Heart right ventricle (tissue), 16 donors: ENCODE measurements at places on chromosomes 16 and 17.

DNA sequence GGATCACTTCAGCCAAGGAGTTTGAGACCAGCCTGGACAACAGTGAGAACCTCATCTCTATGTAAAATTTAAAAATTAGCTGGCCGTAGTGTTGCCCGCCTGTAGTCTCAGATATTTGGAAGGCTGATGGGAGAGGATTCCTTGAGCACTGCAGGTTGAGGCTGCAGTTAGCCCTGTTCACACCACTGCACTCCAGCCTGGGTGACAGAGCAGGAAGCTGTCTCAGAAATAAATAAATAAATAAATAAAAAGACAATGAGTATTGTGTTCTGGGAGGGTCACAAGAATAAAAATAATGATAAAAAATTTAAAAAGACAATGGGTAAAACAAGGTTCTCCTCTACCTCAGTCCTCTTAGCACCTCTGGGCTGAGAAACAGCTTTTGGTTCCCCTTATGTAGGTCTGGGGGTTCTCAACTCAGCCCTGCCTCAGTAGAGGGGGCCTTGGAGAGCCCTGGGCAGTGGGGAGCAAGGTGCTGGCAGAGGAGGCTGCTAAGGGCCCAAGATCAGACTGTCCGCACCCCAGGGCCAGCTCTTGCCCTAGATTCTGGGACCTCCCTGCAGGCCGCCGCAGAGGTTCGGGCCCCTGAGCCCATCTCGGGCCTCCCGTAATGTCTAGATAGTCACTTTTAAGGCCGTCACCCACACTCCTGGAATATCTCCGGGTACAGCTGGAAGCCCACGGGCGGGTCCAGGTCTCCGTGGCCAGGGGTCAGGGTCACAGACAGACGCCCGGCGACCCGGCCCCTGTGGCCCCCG, 3.4 kb downstream of the ZNF764 start:
- DNase-seq: no peak

DNA sequence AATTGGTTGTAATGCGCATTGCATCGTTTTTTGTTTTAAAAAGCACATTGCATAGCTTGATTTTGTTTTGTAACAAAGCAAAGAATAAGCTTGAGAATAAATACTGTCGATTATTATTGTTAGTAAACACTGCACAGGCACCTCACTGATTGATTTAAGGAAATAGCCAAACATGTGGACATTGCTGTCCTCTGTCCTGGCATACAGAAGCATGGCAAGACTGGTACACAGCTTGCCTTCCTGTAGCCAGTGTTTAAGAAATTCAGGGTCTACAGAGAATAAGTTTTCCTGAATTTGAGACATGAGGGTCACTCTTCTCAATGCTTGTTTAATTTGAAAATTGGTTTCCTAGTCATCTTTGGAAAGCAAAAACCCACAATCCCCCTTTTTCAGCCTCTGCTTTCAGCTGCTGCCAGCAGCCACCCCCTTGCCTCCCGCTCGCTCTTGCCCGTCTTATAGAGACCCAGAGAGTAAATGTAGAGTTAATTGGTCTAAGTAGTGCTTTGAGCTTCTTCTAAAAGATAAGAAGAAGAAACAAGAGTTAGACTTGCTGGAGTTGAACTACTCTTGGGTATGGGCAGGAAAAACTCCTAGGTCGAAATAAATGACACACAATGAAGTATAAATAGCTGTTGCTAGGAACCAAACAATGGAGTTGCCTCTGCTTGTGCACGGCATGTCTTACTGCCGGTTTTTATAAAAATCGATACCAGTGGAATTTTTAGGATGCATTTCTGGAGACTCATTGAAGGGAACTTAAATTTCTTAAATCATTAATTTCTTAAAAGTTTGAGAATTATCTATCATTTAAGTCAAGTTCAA, 116.6 kb downstream of the MRTFB start:
- DNase-seq: no peak

- DNase-seq: no peak
Observed at GRCh38 chr17:79930877-79931816, 91.9 kb upstream of the CBX4 start.

DNA sequence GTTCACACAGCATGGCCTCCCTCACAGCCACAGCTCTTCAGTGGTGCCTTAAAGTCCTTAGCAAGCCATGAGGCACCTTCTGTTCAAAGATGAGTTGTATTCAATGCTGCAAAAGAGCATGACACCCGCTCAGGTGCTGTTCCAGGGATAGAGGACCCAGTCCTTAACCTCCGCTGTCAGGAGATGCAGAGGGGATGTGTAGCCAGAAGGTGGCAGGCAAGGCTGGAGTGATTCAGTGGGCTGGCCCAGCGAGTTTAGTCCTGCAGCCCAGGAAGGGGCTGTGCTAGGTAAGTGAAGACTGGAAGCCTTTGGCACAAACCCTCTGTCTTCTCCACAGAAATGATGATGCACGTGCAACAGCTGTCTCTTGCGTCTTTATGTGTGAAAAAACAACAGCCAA, 25.0 kb upstream of the ADAM11 start:
- no peak for DNase-seq

- no peak for DNase-seq
Observed at GRCh38 chr17:30084788-30085187, 31.8 kb upstream of the NSRP1 start.

GRCh38 chr16:74667255-74667700, 601 bp upstream of the RFWD3 start:
- DNase-seq: peak; percentile 13
